ENCODE measurements at places on chromosomes 4 and X.

GRCh38 chr4:80413086-80413485 lies 77.6 kb downstream of the CFAP299 start:
- no peak for DNase-seq

DNA sequence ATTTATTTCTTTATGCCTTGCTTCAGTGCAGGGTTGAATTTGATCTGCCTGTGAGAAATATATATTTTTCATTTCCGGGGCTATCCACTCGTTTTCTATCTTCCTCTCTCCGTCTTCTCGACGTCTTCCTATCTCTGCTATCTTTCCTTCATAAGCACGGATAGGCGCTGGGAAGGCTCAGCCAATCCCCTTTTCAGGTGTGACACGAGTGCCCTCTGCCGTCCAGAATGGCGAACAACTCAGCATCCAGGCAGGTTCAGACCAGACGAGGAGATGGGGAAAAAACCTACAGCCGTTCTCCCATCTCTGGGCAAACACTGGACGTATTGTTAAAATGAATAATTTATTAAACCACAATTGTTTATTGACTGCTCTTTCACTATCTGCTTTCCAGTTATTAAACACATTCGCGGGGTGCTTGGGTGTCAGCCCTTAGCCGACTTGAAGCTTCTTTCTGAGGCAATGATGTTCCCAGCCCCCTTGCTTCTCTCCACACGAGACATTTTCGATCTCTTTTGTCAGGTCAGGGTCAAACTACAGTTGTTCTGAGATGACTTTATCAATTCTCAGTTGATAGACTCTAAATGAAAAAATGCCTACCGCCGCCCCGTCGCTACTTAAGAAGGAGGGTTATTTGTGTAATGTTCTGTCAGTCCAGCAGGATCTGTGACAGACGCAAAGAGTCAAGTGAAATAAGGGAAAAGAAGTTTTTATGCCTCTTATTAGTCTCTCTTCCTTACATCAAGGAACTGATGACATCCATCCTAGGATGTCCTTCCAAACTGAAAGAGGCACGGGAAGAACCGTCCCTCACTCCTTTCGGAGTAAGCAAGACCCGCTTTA lies 96.3 kb upstream of the NOCT start:
- DNase-seq: peak; percentile 39

DNA sequence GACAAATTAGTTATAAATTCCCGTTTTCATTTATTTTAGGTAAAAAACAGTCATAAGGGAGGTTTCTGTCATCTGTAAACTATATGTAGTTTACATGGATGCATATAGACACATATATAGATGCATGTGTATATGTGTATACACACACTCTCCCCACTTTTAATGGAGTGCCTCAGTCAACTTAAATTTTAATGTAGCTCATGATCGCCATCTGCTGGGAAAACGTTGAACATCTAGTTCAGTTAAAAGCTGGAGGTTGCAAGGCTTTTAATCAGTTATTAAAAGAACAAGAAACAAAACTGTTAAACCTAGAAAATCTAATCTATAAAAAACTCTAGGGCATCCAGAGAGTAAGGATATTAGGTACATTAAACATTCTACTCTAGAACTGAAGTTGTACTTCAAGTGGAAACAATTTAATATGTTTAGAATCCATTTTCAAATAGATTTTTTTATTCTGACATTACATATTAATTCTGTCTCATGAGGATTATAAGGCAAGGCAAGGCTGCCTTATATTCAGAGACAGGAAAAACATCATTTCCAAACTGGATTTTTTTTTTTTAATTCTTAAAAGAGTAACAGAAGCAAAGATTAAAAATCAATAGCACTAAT lies 122.6 kb downstream of the SHISA3 start:
- DNase-seq: peak; percentile 20

DNA sequence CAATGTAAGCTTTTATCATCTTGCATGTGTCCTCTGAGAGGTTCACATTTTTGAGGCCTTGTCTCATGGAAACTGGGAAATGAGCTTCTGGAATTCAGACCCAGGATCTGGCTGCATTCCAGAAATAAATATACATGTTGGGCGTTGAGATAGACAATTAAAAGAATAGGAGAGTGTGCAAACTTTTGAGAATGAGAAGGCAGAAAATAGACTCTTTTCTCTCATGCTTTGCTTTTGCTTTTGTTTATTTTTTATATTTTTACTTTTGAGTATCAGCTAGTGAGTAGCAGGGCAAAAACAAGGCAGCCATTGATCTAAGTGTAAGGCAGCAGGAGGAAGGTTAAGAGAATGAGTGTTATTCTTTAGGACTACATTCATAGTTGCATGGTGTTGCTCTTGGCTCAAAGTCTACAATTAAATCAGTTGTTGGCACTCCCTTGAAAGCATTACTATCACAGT lies 12.4 kb downstream of the SHROOM3 start:
- DNase-seq: no peak

- DNase-seq: peak; percentile 41
Observed at GRCh38 chrX:9997524-9997923, 30.4 kb downstream of the CLDN34 start.

DNA sequence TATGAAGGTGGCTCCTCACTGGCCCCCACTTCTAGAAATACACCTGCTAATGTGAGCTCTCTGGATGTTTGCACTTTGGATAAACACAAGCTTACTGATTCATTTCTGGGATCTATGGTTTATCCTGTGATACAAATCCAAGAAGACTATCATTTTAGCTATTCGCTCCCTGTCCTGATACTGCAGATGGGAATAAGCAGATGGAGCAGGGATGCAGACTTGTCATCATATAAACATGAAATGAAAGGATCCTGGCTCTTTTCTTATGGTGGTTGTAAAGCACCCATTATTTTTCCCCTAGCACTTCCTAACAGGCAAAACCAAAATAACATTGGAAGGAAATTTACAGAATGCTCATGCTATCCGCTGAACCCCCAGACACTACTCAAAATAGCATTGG lies 162.9 kb upstream of the NOCT start:
- DNase-seq: no peak

- no peak for DNase-seq
Observed at GRCh38 chrX:3476973-3477372, 130.5 kb upstream of the MXRA5 start.

DNA sequence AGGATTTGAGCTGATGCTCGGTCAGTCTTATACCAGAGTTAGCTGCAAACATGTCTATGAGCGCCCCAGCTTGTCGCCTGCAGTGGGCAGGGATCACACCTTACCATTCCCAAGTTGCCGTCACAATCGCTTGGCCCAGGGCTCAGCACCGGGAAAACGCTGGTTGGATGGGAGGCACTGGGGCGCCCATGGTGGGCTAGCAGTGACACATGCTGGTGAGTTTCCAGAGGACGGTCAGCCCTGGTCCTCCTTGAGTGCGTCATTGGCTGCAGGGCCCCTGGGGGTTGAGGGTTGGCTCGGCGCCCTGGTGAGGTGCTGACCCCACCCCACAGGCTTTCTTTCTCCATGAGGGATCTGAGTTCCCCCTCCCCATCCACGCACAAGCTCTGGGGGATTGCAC lies 50.4 kb downstream of the SORCS2 start:
- no peak for DNase-seq

- DNase-seq: no peak
Observed at GRCh38 chrX:25721564-25721963, 416.6 kb upstream of the MAGEB18 start.

GRCh38 chr4:55096619-55097018 lies 28.8 kb downstream of the KDR start:
- no peak for DNase-seq

- DNase-seq: no peak
Observed at GRCh38 chr4:26717332-26717731, 133.4 kb downstream of the TBC1D19 start.

DNA sequence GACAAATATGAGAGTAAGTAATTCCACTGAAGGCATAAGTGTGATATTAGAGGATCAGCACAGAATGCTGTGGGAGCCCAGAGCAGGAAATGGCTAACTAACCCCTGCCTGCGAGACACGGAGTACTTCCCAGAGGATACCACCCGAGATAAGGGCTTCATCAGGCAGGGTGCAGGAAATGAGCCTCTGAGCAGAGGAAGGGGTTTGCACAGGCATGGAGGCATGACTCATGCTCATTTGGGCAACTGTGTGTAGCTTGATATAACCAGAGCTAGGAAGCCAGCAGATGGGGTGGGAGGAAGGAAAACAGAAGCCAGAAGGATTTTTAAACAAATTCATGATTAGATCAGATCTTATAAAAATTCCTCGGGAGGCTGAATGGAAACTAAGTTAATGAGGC lies 70.0 kb upstream of the TSPAN5 start:
- no peak for DNase-seq

GRCh38 chrX:15723887-15724517 lies 14.1 kb upstream of the CA5B start:
- DNase-seq: no peak

DNA sequence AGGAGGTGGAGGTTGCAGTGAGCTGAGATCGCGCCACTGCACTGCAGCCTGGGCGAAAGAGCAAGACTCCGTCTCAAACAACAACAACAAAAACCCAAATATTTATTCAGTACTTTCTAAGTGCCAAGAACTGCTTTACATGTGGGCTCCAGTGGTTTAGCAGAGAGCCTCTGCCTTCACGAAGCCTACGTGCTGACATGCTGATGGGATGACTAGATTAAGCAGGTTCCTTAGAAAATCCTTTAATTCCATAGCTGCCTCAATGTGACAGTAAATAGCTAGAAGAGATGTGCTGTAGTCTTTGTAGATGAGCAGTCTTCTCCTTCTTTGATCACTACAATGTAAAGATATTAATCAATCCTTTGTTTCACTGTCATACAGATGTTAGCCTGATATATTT lies 49.6 kb downstream of the TAPT1 start:
- no peak for DNase-seq

DNA sequence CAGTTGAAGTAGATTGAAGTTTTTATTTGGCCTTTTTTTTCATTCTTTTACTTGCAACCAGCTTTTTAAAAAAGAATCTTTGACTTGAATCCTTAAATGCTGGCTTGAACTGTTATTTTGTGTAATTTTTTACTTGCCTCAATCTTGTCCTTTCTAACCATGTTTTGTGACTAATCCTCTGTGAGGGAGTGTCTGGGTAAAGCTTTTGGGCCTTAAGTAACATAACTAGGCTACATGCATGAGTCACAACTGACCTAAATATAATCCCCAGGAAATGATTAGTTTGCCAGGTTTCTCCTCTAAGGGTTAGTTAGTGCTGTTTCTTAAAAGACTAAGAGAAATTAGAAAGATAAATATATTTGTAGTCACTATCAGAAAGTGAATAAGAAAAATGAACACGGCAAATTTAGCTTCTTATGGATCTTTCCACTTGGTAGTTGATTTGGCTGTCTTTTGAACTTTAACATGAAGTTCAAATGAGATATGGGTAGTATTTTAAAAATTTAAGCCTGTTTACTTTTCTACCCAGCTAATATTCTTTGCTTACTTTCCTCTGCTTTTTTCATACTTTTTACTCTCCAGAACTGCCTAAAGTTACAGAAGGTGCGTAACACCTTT lies 13.0 kb downstream of the EXOC1 start:
- no peak for DNase-seq

- no peak for DNase-seq
Observed at GRCh38 chrX:153478746-153479145, 8.4 kb upstream of the HAUS7 start.

DNA sequence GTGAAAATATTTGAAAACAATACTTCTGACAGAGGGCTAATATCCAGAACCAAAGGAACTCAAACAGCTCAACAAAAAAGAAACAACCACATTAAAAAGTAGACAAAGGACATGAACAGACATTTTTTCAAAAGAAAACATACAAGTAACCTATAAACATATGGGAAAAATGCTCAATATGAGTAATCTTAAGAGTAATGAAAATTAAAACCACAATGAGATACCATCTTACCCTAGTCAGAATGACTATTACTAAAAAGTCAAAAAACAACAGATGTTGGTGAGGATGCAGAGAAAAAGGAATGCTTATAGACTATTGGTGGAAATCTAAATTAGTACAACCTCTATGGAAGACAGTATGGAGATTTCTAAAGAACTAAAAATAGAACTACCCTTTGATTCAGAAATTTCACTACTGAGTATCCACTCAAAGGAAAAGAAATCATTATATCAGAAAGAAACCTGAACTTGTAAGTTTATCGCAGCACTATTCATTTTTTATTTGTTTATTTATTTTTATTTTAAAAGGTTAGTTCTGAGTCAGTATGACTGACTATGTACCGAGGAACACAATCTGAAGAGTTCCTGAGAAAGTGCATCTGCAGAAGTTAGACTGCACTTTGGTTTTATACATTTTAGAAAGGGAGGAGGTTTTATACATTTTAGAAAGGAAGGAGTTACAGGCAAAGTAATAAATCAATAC lies 231.3 kb downstream of the INPP4B start:
- DNase-seq: no peak

- DNase-seq: no peak
Observed at GRCh38 chr4:104475652-104476051, 19.0 kb downstream of the CXXC4 start.

DNA sequence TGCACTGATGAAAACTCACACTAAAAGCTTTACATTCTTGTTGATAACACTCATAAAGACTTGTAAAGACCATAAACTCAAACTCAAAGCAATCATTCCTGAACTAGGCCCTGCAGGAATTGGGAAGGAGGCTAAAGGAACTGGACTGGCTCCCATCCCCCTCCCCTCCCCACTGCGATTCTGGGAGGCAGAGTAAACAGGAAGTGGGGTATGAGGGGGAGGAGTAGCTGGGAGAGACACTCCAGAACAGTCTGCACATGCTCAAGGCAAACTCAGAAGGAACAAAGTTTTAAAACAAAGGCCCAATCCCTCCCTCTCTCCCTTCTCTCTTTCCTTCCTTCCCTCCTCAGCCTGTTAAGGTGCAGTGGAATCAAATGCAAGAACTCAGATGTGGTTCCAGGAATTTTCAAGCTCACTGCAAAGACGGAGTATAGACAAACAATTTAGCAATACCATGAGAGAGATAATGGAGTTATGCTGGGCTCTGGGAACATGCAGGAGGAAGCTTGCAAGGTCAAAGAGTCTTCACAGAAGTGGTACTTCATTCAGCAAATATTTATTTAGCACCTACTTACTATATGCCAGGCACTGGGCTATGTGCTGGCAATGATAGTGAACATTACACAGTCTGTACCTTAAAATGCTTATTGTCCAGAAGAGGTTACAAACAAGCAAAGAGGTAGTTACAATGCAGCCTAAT lies 15.9 kb downstream of the MID1IP1 start:
- no peak for DNase-seq

- no peak for DNase-seq
Observed at GRCh38 chr4:76779740-76780459, 118.0 kb downstream of the SOWAHB start.

- DNase-seq: no peak
Observed at GRCh38 chr4:24988776-24989175, 42.0 kb downstream of the LGI2 start.

GRCh38 chrX:123971982-123972381 lies 10.5 kb downstream of the STAG2 start:
- no peak for DNase-seq

GRCh38 chr4:1206299-1207156 lies 34.1 kb upstream of the SPON2 start:
- no peak for DNase-seq
